Activated T-helper 1 cell treated with Interleukin-2 at 50 U/mL for 16 hours (primary cell): ENCODE measurements at places on chromosomes 4 and X.

- no peak for DNase-seq
These were observed 1.1 kb downstream of the LGI2 start for GRCh38 chr4:25029479-25030276.

DNA sequence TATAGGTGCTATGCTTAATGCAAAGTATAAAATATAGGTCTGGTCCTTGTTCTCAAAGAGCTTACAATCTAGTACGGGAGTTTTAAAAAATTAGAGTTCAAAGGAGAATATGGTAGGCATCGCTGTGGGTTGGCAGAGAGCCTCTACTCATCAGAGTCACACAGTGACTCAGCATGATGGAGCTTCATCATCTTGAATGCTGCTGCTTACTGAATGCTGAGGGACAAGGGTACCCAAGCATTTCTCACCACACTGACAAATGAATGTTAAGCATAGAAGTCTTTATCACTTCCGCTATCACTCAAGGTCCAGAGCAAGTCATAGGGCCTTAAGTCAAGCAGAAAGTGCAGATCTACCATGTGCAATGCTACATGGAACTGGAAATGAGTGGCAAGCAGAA is 268.6 kb upstream of the IGFBP7 start:
- DNase-seq: no peak

GRCh38 chrX:10022580-10023245 is 55.6 kb downstream of the CLDN34 start:
- no peak for DNase-seq

- DNase-seq: no peak
These were observed 87.5 kb downstream of the CNOT6L start for GRCh38 chr4:77731656-77732055.

DNA sequence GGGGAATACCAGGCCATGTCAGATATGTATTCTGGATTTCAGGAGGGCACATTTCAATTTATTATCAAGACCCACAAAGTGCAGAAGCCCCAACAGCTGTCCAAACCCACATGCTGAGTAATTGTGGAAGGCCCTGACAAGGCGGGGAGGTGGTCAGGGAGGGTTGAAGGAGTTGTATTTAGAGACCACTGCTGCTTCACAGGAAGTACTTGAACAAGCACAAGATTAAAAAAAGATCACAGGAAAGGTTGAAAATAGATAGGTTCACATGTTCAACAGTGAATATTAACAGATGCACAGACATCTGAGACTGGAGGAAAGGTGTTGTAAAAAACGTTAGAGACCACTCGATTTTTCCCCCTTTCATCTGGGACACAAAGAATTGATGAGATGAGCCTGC is 17.9 kb downstream of the ATP8A1 start:
- DNase-seq: no peak

DNA sequence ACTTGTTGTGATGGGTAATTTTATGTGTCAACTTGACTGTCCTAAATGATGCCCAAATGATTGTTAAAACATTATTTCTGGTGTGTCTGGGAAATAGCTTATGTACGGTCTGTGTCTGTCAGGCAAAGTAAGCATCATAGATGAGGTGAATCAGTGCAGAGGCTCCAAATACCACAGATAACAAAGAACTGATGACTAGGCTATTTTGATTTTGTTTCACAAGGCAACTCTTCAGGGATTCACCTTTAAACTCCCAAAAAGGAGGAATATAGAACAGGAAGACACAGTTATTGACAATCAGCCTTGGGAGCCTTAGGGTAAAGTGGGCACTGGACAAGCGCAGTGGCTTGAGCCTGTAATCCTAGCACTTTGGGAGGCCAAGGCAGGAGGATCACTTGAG is 290.7 kb downstream of the PCDH10 start:
- no peak for DNase-seq

- DNase-seq: no peak
These were observed 539 bp upstream of the CHIC1 start for GRCh38 chrX:73562458-73562857.
